DMS79 (cell line): ENCODE measurements at places on chromosomes 3 and 15.

- DNase-seq: peak; percentile 3
Observed at GRCh38 chr15:69576035-69576526, 123.5 kb downstream of the RPLP1 start.

GRCh38 chr3:71087143-71088018 is 496.1 kb downstream of the FOXP1 start:
- no peak for DNase-seq

DNA sequence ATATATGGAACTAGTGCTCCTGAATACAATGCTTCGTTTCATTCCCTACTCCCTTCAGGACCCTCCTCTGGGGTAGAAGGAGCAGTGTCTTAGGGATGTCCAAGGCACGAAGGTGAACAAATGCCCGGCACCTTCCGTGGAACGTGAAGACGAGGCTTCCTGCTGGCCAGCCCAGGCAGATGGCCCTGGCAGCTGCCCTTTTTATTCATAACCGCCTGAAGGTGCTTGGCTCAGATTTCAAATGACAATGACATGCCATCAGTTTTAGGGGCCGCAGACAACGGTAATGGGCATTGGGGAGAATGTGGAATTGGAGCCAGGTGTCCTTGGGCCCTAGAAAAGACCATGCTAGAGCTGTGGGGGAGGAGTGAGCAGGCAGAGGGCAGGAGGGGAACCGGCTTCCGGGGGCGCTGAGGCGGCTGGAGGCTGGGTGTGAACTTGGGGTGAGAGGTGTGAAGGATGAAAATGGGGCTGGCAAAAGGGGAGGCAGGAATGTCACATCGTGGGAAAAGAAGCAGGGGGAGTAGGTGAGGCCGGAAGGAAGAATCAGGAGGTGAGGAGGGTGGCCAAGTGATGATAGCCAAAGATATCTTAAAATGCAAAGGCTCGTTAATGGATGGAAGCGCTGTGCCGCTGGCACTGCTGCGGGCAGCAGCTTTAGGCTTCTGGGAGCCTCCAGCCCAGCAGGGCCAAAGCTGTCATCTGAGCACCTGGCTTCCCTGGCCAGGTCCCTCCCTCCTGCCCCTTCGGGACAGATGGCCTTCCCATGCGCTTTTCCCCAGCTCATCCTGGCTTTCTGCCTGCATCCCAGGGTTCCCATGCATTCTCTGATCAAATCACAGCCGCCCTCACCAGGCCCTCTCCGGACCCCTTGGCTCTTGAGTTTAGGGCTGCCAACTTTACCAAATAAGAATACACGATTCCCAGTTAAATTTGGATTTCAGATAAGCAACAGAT is 93.7 kb downstream of the TMEM266 start:
- no peak for DNase-seq

DNA sequence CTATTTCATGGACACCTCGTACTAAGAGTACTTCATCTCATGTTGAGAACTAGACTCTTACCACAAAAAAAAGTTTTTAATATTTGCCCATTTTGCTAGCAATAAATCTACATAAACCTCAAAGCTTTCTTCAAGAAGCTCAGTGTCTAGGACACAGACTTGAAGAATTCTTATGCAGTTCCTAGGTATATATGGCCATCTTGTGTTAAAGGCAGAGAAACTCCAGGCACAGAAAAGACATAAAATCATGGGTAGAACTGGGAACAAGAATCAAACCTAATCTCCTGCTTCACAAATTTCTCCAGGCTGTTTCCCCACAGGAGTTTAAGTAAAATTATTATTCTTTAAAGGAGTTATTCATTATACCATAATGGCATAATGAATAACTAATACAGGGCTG is 4.4 kb downstream of the MBD4 start:
- no peak for DNase-seq

DNA sequence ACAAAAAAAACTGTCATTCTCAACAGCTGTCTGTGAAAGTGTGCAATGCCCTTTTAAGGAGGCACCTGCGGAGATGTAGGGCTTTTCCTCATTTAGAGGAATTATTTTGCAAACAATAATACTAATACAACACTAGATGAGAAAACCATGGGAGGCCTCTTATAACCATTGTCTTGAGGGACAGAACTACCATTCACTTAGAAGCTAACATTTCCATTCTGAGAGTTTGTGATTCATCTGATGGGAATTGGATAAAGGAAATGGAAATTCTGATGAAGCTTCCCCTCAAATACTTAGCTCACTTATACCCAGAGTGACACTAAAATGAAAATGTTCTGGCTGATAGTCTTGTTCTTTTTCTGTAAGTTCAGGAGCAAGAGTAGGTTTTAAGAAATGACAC is 147.7 kb downstream of the CADPS start:
- no peak for DNase-seq

DNA sequence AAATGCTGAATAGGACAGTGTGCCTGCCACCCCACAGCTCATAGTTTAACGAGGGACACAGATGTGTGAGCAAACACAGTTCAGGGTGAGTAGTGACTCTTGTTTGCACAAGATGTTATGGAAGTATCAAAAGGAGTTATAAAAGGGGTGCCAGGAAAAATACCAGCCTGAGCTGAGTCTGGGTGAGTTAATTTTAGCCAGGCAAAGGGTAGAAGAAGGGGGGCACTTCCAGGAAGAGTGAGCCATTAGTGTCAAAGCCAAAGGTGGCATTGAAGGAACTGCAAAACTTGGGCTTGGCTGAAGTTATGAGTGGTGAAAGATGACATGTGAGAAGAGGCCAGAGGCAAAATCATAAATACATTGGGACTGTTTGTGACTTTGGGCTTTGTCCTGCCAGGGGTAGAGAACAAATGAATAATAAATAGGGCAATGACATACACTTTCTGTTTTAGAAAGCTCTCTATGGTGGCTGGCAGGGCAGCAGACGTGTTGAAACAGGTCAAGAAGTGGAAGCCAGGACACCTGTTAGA is 1.9 kb upstream of the SPPL2A start:
- DNase-seq: no peak
